ENCODE measurements at places on chromosomes 3 and 15. TPM values are rescaled to one million over a fixed set of nuclear protein-coding genes. Genes with fewer than 3 reads are reported as not detected.

The SLC22A14 gene
- 0.42 TPM for total RNA-seq

The XCR1 gene
- total RNA-seq: 0.26 TPM

The CLRN1 gene
- total RNA-seq: not detected

GRCh38 chr3:141498598-141499223 lies 11.9 kb downstream of the RASA2 start:
- no peak for DNase-seq

GRCh38 chr3:19888428-19889152 lies 45.4 kb downstream of the EFHB start:
- DNase-seq: no peak

The ABHD17C gene
- total RNA-seq: 8.3 TPM
